ENCODE measurements at places on chromosomes 1 and 21. TPM values are rescaled to one million over a fixed set of nuclear protein-coding genes. Genes with fewer than 3 reads are reported as not detected.

Gene ZNF683
- polyA plus RNA-seq: not detected

Gene LCE1D
- not detected for polyA plus RNA-seq

Gene CLCA4
- not detected for polyA plus RNA-seq

DNA sequence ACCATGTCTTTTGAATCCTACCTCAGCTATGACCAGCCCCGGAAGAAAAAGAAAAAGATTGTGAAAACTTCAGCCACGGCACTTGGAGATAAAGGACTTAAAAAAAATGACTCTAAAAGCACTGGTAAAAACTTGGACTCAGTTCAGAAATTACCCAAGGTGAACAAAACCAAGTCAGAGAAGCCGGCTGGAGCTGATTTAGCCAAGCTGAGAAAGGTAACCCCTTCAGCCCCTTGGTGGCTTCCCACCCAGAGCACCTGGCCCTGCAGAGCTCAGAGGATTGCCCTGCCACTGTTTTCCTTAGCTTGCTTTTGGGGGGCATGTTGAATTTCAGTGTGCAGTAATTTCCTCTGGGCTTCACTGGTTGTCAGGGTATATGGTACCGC, 8.5 kb downstream of the ELOA start:
- no peak for DNase-seq

Gene LGR6
- 0.76 TPM for polyA plus RNA-seq

- DNase-seq: no peak
These were observed 51.5 kb upstream of the DAB1 start for GRCh38 chr1:57475366-57475765.

GRCh38 chr1:115062542-115063004, 26.7 kb downstream of the TSPAN2 start:
- no peak for DNase-seq

Gene RNF19B
- 17.7 TPM for polyA plus RNA-seq

DNA sequence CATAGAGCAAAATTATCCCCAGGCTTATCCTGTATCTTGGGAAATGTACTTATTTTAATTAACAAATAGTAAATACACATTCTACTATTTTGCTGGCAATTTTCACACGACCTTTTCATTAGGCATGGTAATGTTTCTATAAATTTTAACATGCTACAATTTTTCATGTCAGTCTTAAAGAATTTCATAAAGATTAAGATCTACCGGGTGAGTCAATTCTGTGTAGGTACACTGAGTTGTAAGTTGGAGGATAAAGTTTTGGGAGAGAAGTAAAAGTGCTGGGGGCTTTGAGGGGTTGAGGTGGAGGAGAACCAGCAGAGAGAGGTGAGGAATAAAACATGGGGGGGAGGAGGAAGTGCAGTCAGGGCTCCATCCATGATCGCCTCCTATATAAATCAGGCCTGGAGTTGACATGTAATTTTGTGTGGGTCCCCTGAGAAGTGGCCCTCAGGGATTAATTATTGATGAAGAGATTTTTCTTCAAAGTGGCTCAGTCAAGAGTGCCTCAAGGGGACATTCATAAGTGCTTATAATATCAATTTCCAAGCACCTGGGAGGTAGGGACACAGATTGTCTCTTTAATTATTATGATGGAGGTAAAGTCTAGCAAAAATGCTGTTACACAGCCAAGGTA, 7.2 kb downstream of the DPYD start:
- no peak for DNase-seq

Measured in left renal pelvis (tissue), 4 donors.